ENCODE measurements at places on chromosomes 13 and 19.

DNA sequence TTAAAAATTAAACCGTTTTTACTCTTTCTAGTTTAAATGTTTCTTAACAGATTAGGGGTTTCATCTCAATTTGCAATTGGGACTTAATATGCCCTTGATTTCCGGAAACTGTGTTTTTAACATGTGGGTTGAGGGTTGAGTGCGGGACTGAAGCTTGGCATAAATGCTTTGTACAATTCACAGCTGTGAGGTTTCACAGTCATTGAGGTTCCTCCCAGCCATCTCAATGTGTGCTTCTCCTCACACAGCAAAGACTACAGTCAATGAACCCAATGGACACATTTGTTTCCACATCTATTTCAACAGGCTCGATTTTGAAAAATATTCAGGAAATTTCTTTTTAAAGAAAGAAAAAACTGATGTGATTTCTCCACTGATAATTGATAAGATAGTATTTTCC lies 328.6 kb downstream of the TBC1D4 start:
- no peak for DNase-seq

DNA sequence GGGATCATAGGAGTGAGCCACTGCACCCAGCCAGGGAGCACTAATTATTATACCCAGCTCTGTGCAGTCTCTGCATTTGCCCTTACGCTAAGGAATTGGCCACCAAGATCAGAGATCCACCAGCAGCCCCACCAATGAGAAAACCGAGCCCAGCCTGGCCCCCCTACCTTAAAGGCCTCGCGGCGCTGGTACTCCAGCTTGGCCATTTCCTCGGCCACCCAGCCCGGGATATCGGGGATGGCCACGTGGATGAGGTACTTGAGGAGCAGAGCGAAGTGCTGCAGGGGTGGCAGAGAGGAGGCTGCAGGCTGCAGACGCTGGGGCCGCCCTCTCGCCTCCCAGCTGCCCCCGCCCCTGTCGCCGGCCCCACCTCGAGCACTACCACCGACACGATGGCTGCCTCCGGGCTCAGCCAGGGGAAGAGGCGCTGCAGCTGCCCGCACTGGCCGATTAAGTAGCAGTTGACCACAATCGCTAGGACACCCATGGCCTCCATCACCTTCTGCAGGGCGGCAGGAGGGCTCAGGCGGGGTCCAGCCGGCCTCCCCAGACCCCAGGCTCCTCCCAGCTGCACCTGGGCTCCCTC lies 7.5 kb downstream of the ANO8 start:
- DNase-seq: no peak

GRCh38 chr19:1169411-1169791 lies 4.7 kb downstream of the SBNO2 start:
- DNase-seq: no peak

- no peak for DNase-seq
Observed at GRCh38 chr13:76160961-76161925, 525.1 kb downstream of the LMO7 start.

DNA sequence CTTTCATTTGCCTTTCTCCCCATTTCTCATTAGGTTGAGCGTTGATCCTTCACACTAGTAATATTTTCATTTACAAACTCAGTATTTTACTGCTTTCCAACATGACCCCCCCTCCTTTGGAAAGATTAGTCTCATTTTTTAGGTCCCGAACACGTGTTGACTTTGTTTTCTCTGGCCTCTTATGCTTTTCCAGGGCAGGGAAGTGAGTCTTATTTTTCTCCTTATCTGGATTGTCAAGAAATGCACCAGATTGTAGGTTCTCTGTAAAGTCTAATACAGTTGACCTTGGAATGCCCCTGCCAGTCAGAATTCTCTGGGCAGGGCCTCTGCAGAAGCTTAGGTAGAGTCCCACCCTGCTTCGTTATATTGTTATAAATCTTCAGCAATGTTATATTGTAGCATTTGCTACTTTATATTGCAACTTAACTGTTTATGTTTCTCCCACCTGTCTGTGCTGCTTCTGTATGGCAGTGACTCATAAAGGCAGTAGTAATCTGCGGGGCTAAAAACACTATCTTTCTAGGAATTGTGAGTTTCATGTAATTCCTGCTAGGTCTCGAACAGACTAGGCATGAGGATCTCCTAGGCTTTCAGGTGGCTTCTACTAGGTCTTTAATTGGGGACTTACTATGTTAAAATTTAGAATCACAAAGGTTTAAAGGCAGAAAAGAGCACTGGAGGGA lies 2.0 kb downstream of the TDRD3 start:
- no peak for DNase-seq

- DNase-seq: peak; percentile 57
Observed at GRCh38 chr19:55599842-55600661, at the start of gene ZNF524. ZNF524 (plus strand) TSS chr19:55600288; CDS start chr19:55602113, 1,825 bp downstream.

DNA sequence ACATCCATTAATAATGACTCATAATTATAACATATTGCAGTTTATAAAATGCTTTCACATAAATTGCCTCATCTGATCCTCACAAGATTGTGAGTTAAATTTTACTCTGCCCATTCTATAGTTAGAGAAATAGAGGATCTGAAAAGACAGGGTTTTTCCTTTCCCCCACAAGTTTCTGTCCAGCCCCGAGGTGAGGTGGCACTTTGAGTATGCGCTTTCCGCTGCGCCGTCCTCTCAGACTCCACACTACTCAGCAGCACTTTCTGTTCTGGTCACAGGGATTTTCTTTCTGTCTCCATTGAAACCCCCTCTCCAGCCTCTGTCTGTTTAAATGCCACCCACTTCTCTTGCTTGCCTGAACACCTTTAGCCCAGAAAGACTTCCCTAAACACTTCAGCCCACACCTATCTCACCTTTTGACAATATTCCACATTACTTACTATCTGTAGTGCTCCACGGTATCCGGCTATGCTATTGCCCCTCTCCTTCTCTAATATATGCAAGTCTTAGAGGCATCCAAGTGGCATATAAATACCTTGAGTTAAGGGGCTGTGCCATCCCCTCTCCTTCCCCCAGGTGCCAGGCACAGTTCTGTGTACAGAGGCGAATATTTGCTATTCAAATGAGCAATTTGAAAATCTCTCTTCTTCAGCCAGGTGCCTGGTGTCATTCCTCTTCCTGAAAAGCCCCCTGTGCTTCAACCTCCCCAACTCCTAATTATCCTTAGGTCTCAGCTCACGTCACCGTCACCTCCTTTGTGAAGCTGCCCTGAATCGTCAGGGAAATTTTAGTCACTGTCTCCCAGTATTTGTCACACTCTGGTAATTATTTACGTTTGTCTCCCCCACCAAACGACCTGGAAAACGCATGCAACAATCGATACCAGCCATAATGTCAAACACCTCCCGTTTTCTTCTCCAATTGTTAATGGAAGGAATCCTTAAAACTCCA lies 268.7 kb downstream of the NHLRC3 start:
- DNase-seq: no peak

DNA sequence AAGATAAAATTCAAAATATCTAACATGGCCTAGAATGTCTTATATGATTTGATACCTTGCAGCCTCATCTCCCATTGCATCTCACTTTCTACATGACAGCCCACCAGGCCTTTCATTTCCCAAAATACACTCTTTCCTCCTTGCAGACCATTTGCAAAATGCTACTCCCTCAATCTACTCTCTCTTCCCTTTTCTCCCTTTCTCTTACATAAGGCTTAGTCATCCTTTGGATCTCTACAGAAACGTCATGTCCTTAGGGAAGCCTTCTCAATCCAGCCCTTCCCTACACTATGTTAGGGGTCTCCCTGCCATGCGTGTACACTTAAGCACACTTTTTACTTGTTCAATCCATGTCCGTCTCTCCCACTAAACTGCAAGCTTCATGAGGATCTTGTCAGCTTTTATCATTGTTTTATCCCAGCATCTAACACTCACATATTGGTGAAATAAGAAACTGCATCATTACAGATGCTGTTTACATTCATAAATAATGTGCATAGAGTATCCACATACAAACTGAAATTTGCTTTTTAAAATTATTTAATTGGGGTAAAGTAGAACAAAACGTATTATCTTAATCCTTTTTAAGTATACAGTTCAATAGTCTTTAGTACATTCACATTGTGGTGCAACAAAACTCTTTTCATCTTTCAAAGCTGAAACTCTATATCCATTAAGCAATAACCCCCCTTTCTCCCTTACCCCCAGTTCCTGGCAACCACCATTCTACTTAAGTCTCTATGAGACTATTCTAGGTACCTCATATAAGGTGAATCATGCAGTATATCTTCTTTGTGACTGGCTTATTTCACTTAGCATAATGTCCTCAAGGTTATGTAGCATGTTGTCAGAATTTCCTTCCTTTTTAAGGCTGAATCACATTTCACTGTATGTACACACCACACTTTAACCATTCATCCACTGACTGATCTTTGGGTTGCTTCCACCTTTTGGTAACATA lies 11.5 kb upstream of the WBP4 start:
- no peak for DNase-seq

DNA sequence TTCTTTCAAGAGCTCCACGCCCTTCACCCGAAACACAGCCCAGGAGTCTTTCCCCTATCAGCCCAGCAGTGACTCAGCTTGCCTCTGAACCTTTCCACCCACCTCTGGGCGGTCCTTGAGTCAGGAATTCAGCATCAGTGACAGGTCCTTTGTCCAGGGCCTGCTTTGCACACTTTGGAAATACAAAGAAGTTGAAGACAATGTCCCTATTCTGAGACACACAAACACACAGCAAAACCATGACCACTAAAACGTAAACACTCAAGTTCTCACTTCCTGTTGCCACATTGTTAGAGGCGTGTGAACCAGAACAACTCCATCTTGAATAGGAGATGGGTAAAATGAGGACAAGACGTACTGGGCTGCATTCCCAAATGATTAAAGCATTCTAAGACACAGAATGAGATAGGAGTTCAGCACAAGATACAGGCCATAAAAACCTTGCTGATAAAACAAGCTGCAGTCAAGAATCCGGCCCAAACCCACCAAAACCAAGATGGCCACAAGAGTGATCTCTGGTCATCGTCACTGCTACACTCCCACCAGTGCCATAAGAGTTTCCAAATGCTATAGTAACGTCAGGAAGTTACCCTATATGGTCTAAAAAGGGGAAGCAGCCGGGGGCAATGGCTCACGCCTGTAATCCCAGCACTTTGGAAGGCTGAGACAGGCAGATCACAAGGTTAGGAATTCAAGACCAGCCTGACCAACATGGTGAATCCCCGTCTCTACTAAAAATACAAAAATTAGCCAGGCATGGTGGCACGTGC lies 49.2 kb upstream of the ATP12A start:
- DNase-seq: no peak
